ENCODE measurements at places on chromosomes 12 and 14.

DNA sequence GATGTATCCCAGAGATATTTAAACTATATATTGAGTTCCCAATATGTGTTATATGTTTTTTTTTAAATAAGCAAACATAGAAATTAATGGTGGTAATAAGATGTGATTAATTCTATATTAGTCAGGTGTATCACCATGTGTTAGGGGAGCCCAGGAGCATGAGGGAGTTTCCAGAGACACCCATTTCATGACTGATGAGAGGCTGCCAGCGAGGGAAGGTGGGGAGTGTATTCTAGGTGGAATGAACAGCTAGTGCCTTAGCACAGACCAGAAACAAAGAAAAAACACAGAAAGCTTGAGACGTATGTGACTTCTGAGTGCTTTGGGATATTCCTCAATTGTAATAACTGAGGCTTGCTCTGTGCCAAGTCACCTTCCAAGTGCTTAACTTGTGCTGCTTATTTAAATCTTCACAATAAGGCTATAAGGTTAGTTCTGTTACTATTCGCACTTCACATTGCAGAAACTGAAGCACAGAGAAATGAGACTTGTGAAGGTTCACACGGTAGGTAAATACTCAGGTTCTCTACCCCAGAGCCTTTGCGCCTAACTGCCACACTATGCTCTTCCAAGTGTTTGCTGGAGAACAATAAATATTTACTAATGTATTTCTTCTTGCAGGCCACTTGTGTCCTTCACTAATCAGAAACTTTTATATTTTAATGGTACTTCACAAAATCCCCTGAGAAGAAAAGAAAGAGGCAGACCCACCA lies 17.9 kb upstream of the MGP start:
- no peak for DNase-seq

GRCh38 chr12:65962921-65963861 lies 138.9 kb downstream of the HMGA2 start:
- no peak for DNase-seq

DNA sequence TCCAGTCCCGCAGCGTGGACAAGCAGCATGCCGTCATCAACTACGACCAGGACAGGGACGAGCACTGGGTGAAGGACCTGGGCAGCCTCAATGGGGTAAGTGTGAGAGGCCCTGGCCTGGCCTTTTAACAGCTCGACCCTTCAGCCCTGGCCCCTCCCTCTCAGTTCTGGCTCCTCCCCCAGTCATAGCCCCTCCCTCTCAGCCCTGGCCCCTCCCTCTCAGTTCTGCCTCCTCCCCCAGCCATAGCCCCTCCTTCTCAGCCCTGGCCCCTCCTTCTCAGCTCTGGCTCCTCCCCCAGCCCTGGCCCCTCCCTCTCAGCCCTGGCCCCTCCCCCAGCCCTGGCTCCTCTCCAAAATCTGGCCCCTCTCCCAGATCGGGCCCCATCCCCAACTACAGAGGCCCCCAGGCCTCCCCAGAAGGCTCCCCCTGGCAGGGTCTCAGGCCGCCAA lies 11.2 kb downstream of the CEP170B start:
- peak; percentile 15 for DNase-seq

DNA sequence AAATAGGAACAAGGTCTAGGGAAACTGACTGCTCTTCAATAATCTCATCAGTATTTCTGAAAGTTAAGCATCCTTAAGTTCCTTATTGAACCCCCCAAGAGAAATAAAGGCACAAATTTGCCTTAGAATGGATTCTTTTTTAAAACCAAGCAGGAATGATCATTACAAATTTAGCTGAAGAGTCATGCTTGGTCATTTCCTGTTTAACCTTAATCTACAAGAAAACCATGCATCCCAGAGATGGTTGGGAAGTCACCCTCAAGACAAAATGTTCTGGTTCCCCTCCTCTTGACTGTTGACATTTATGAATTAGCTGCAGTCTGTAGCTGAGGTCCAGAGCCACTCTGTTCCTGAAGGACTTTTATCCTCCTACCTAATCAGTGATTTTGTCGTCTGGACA lies 291.8 kb upstream of the G2E3 start:
- no peak for DNase-seq

DNA sequence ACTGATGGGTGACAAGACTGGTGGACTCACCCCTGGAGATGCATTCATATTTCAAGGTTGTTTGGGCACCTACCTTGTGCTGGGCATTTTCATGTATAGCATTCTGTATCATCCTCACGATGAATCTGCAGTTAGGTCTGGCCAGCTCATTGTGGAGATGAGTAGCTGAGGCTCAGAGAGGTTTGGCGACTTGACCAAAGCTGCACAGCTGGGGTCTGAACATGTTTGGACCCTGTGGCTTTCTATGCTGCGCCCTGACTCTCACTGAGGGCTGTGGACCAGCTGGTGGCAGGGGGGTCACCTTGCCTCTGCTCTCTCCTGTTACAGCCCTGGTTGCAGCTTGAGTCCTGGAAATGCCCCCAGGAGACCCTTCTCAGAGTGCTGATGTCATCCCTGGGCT lies 24.9 kb upstream of the CCDC63 start:
- no peak for DNase-seq

DNA sequence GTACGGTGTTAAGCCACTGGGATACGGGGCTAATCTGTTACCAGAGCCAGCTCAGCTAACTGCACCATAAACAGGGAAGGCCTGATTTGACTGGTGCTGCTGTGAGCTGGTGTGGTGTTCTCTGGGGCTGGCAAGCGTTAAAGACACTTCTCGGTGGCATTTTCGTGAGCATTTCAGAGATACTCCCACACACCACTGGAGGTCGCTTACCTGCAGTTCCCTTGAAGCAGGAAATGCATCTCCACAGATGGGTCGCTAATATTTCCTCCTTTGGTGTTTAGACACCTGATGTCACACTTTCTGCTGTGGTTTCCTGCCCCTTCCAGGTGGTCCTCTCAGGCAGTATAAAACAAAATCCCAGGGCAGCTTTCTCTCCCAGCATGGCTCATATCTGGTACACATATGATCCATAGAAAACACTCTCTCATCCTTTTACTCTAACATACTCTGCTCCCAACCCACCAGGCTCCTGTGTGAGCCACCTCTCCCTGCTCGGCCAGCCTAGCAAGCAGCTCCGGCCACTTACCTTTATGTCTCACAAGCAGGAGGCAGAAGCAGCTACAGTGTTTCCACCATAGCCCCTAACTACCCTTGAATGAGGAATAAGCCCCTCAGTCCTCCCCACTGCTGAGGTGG lies 129.9 kb upstream of the GRIN2B start:
- DNase-seq, result no peak

- DNase-seq, result no peak
Measured at GRCh38 chr12:145369-145960, 68.5 kb downstream of the SLC6A12 start.

GRCh38 chr12:132623072-132623869 lies 4.7 kb downstream of the P2RX2 start:
- no peak for DNase-seq

- no peak for DNase-seq
Measured at GRCh38 chr12:64801381-64801780, 23.1 kb upstream of the TBC1D30 start.

- DNase-seq, result no peak
Measured at GRCh38 chr12:54734196-54734950, 86.2 kb upstream of the DCD start.

- DNase-seq, result no peak
Measured at GRCh38 chr12:66387117-66387516, 84.8 kb downstream of the HELB start.

GRCh38 chr12:79935624-79936345 lies 888 bp upstream of the PPP1R12A start:
- DNase-seq, result no peak

DNA sequence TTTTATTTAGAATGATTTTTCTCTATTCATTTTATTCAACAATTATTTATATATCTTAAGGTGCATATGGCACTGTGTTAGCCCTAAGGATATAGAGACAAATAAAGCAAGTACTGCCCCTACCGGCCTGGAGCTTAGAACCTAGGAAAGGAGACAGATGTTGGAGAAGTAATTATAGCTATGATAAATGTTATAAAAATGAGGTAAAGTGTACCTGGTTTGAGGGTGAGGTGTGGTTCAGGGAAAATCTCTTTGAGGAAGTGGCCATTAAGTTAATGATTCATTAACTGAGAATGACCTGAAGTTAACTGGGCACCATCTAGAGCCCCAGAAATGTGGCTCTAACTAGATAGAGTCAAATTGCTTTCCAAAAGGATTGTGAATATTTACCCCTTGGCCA lies 31.9 kb downstream of the CDKL1 start:
- DNase-seq, result no peak

GRCh38 chr12:27551172-27551840 lies 27.3 kb downstream of the PPFIBP1 start:
- DNase-seq, result no peak

- DNase-seq, result no peak
Measured at GRCh38 chr12:95877622-95878021, 18.9 kb downstream of the SNRPF start.

- no peak for DNase-seq
Measured at GRCh38 chr12:54968181-54968730, 16.3 kb downstream of the TESPA1 start.

DNA sequence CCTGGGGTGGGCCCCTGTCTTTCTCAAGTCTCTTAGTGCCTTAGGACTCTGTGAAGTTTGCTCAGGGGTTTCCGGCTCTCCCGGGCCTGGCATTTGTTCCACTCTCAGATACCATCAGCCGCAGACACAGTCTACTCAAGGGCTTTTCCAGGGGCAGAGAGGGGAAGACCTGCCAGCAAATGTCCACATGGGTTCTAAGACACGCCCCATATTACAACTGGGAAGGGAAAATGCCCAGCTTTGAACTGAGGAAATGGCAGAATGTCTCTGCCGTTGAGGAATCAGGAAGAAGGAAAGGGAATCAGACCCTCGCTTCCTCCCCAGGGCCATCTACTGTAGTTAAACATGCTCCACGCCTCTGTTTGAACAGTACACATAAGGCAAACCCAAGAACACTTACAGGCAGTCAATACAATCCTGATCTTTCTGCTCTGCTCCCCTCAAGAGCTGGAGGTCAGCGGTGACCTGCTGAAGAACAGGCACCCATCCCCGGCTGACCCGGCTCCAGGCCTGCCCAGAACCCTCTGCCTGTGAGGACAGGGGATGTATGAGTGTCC lies 7.9 kb downstream of the CCDC85C start:
- DNase-seq, result no peak

DNA sequence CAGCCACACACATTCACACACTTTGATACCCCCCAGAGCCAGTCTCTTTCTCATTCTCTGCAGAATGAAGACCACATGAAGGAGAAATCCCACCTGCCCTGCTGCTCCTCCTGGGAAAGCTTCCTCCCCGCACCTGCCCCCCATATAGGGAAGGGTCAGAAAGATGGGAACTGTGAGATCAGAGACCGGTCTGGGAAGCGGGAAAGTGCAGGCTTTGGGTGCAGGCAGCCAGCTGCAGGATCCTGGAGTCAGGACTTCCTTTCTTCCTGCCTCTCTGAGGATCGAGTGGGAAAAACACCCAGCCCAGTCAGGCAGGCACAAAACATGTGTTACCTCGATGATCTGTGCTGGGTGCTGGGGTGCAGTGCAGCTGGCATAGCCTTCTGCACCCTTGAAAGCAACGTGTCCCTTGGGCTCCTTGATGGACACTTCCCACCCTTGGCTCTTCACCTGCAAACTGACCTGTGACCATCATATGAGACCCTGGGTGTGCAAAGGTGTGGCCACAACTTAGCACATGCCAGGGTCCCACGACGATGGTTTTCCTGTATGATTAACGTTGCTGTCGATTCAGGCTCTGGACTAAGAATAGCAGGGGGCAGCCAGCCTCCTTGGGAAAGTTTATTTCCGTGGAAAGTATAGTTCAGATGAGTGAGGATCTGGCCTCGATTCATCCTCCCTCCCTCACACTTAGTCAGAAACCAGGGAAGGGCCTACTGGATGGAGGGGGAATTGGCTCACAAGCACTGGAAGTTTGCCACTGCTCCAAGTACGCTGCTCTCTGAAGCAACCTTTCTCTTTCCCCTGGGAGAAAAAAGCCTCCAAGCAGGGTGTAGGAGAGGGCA lies 105.4 kb upstream of the MED13L start:
- DNase-seq, result no peak

GRCh38 chr14:86072116-86072894 lies 542.4 kb downstream of the FLRT2 start:
- no peak for DNase-seq

DNA sequence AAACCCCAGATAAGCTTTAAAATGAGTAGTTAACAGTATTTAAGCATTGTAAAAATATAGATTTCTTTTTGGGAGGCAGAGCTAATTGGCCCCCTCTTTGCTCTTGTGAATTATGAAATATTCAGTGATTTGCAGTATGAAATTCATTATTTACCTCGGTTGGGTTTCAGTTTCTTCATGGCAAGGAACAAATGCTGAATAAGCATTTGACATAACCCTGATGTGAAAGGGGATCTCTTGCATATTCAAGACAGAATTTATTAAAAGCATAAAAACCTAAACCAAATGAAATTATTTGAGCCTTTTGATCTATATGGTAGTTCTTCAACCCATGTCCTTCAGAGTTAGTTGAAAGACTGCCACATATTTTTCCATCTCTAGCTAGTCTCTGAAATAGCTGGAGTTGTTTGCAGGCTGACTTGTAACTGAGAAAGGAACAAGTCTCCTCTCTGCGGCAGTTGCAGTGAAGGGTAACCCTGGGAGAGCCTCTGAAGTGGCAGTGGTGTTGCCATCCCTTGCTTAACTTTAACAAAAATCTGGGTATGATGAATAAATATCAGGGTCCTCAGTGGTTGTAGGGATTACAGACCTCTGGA lies 690 bp downstream of the AKAP6 start:
- DNase-seq, result no peak

DNA sequence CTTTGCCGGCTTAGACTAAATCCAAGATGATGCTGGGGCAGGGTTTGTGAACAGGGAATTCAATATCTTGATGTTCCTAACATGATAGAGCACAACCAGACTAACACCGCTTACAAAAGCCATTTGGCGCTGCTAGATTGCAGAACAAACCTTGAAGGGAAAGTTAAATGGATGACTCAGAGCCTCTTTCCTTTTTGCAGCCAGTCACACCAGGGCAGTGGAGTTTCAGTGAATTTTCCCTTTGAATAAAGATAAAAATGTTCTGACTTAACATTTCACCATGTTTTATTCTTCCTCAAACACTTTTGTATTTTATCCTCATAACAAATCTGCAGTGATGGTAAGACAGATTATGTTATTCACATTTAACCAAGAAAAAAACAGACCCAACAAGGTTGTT lies 47.3 kb downstream of the PDE6H start:
- no peak for DNase-seq

DNA sequence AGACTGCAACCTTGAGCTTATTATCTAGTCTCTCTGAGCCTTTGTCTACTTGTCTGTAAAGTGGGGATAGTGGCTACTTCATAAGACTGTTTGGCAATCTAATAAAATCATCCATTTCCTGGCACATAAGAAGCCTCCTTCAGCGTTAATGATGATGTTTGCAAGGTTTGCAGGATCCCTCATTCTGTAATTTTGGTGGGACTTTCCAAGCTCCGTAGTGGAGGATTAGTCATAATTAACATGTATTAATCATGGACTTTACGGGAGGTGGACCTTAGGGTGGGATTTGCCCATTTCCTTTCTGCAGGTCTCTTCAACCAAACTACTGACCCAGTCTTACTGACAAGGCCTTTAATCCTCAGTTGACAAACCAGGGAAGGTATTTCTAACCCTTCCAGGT lies 66.2 kb downstream of the NTF3 start:
- no peak for DNase-seq

GRCh38 chr14:30317729-30318128 lies 241.2 kb upstream of the G2E3 start:
- DNase-seq, result no peak

- DNase-seq, result no peak
Measured at GRCh38 chr14:52348776-52349175, 34.7 kb downstream of the PTGER2 start.

GRCh38 chr12:73951956-73952703 lies 585.5 kb upstream of the ATXN7L3B start:
- no peak for DNase-seq

- DNase-seq, result no peak
Measured at GRCh38 chr12:89927226-89927698, 218.6 kb upstream of the ATP2B1 start.
